ENCODE measurements at places on chromosomes 1 and 21. TPM values are rescaled to one million over a fixed set of nuclear protein-coding genes. Genes with fewer than 3 reads are reported as not detected.

DNA sequence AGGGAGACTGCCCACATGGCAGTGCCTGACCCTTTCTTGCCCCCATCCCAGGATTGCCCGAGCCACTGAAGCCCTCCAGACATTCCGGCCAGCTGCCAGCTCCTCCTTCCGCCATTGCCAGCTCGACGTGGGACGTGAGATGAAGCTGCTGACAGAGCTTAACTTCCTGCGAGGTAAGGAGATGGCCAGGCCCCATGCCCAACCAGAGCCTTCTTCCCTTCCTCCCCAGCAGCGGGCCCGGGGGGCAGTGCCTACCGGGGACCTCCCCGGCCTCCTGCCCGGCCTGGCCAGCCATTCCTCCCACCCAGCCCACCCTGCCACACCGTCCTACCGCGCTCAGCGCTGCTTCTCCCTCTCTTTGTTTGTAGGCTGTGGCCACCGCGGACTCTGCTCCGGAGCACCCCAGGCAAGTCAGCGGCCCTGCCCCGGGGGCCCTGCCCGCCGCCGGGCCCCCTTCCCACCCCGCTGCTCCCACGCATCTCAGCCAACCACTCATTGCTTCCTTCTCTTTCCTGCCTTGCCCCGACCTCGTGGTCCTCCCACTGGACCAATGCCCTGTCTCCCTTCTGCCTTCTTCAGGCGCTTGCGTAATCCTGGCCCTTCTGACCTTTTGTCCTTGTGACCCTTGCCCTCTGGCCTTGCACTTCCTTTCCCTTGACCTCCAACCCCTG is 4.9 kb downstream of the TRIM46 start:
- no peak for DNase-seq

Gene TLCD4
- 0.15 TPM for total RNA-seq

DNA sequence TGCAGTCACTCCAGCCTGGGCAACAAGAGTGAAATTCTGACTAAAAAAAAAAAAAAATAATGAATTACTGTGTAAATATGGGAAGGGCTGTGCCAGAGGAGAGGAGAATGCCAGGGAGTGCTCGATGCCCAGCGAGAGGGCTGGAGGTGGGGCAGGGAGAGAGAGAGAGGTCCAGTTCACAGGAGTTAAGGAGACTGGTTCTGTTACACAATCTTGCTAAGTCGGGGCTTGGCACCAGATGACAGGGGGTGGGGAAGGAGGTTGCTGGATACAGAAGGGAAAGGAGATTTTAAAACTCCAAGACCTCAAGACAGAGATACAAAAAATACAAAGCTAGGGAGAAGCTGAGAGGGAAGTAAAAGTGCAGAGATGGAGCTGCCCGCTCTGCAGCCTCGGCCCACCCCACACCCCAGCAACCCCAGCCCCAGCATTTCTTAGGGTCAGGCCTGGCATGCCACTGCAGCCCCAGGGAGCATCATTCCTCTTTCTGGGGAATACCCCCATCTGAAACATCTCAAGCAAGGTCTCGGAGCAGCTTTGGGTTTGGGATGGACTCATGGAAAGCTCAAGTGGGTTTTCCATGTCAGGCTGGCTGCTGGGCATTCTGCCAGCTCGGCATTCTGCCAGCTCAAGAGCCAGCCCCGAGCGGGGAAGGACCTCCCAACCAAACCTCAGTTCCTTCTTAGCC is 991 bp downstream of the SELENBP1 start:
- DNase-seq, result no peak

DNA sequence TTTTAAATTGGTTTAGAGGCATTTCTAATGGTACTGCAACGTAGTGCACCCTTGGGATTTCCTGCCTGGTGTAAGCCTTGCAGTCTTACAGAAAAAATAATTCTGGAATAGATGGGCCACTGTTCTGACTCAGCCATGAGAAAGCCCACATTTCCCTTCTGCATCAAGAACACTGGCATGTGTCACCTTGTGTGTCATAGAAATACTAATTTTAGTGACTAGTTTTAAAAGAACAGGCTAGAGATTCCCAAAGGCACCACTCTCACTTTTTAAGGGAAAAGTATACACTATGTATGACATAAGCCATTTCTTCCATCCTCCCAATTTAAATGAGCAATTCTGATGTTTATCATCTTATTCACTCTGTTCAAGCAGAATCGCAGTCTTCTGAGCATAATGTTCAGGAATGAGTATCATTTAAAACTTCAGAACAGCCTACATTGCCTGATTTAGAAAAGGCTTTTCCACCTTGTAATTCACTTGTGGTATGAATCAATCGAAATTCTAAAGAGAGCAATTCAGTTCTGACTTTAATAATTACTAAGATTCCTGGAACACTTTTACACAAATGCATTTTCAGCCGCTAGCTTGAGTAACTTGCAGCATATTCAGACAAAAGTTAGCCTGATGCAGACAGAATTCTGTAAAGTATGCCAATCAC is 18.8 kb downstream of the RGS13 start:
- DNase-seq, result peak; percentile 33

GRCh38 chr1:50422946-50423669 is at the start of gene DMRTA2:
Gene DMRTA2, minus strand, starts transcription at chr1:50423443. Its CDS starts 1,907 bp downstream, at chr1:50421536.
- DNase-seq, result no peak

DNA sequence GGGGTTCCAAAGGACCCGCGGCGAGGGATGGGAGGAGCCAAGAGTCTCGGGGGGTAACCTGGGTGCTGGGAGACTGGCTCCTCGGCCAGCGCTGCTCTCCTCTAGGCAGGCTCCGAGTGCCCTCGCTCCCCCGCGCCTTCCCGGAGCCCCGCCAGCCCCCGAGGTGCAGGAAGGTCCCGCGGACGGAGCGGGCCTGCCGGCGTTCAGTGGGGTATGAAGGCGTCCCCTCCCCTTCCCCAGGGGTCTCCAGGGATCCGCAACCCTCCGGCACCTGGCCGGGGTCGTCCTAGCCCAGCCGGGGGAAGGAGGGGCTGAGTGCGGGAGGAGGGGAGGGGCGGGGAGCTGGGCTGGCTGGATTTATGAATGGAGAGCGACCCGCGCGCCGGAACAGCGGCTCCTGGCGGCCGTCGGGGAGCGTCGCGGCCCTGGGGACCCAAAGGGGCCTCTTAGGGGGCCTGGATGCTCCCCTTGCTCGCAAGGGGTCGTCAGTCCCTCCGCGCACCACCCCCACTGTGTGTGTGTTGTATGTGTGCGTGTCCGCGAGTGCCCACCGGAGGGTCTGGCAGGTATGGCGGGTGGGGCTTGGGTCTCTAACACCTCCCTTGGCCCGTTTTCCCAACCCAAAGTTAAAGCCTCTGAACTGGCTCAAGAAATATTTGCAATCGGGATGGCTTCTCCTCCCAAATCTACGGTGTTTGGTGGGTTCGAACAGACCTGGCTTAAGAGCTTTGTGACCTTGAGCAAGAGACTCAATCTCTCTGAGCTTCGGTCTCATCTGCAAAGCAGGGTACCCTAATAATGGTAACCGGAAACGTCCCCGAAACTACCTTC is 642 bp downstream of the HCRTR1 start:
- DNase-seq, result peak; percentile 53

Gene SPRR5
- not detected for total RNA-seq

Gene PCP4
- total RNA-seq, result not detected

Gene RGS18
- 0.19 TPM for total RNA-seq

DNA sequence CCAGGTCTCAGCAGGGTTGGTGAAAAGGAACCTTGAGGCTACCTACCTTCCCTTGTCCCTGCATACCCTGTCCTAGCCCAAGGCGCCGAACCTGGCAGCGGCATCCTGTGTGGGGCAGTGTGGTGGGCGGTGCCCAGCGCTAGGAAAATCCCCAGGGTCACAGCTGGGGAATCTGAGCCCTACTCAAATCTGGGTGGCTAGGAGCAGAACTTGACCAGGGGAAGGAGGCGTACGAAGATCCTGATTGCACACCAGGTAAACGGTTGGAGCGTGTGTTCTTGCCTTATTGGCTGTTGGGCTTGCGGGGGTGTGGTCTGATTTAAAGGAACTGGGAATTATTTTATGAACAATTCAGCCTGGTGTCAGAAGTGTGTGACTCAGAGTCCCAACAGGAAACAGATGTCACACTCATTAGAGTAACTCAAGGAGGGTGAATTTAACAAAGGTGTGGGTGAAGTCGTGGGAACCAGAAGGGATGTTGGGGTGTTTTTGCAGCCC is 118.6 kb downstream of the LRIG2 start:
- DNase-seq, result no peak

- no peak for DNase-seq
Measured at GRCh38 chr1:183302452-183303322, 115.5 kb downstream of the NMNAT2 start.

- DNase-seq, result no peak
Measured at GRCh38 chr1:100455478-100456072, 82.4 kb upstream of the GPR88 start.

GRCh38 chr1:25017436-25018109 is 87.5 kb upstream of the RUNX3 start:
- peak; percentile 47 for DNase-seq

Gene TCHH
- not detected for total RNA-seq

- no peak for DNase-seq
Measured at GRCh38 chr1:171019971-171020370, 70.7 kb upstream of the FMO3 start.

- DNase-seq, result no peak
Measured at GRCh38 chr1:162823771-162824525, 33.4 kb downstream of the HSD17B7 start.

GRCh38 chr1:203528976-203529835 is 35.3 kb downstream of the OPTC start:
- no peak for DNase-seq

- no peak for DNase-seq
Measured at GRCh38 chr1:193070386-193070753, 11.0 kb downstream of the RO60 start.

GRCh38 chr1:12424087-12424529 is 193.9 kb downstream of the DHRS3 start:
- DNase-seq, result no peak

GRCh38 chr1:233316473-233316872 is 11.1 kb upstream of the MAP3K21 start:
- DNase-seq, result no peak

DNA sequence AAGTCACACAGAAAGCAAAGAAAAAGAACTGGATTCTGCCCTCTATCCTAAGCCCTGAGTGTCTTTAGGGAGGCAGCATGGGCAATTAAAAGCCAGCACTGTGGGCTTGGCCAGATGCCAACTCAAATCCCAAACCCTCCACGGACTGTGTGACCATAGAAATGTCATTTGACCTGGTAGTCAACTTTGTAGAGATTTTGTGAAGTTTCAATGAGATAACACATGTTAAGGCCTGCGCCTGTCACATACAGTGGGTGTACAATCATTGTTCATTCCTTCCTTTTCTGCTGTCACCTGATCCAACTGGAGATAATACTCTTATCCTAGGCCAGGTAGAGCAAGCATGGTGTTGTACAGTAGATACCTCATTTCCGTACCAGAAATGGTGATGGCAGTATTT is 54.2 kb downstream of the TMEM53 start:
- no peak for DNase-seq

Gene AADACL3
- total RNA-seq, result not detected

DNA sequence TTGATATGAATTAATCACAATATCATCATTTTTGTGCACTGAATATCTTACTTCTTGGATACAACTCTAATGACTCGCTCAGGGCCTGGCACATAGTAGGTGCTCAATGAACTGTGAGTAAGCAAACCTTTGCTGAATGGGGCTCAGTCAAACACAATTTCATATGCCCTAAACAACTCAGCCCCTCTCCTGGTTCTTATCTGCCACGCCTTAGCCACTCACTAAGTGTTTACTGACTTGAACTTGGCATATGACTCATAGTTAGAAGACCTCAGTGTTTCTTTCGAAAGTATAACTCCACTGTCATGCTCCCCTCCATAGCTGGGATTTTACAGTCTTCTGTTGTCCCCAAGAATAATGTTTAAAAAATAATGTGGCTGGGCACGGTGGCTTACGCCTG is 4.8 kb upstream of the IFNLR1 start:
- DNase-seq, result peak; percentile 67

- no peak for DNase-seq
Measured at GRCh38 chr1:37255868-37256267, 218.5 kb upstream of the ZC3H12A start.

DNA sequence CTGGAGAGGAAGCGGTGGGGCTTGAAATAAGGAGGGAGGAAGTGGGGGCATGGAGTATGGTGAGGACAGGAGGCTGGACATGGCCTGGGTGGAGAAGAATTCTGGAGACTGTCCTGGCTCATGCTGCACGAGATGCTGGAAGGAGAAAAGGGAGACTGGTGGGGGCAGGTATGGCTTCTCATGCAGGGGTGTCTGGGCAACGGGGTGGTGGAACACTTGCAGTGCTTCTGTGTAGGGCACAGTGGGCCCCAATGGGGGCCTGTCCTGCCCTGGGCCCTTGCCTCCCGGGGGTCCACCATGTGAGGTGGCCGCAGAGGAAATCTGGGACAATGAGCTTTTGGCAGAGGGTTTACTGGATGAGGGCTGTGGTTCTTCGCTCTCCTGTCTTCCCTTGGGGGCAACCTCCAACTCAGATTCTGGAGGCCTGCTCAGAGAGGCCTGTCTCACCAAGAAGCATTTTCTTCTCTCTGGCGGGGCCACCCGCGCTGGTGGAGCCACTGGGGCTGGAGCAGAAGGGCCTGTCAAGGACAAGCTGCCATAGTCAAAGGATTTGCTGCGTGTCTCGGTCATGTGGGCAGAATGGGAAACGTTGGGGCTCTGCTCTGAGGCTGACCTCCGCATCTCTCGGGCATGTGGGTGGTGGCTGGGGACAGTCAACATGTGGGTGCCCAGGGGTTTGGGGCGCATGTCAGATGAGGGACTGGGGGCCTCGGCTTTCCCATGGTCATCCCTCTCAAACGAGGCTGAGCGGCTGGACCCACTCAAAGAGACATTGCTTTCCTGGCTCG is 96.9 kb upstream of the EDN2 start:
- no peak for DNase-seq

- no peak for DNase-seq
Measured at GRCh38 chr1:175200678-175201521, 8.3 kb upstream of the KIAA0040 start.

Gene FMO5
- total RNA-seq, result 0.27 TPM

GRCh38 chr1:179021873-179022272 is 3.8 kb upstream of the FAM20B start:
- DNase-seq, result no peak

Gene TATDN3
- 20.7 TPM for total RNA-seq

GRCh38 chr1:21781815-21782348 is 1.1 kb downstream of the USP48 start:
- no peak for DNase-seq

Gene ESRRG
- not detected for total RNA-seq

Gene DSTYK
- total RNA-seq, result 9.0 TPM

GRCh38 chr1:69510026-69510425 is 57.7 kb upstream of the LRRC7 start:
- DNase-seq, result no peak

DNA sequence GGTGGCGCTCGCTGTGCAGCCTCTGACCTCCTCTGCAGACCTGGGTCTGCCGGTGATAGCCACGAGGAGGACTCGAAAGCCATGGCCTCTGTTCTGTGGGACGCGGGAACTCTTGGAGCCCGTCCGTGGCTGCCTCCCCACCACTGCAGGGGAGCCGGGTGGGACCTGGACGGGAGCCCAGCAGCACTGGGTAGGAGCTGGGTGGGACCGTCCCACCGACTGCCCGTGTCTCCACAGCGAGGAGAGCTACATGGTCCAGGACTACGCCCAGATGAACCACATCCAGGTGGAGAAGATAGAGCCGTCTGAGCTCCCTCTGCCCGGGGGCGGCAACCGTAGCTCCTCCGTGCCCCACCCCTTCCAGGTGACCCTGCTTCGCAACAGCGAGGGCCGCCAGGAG is 23.7 kb downstream of the ARHGEF16 start:
- no peak for DNase-seq

GRCh38 chr1:103177108-103177775 is 68.9 kb upstream of the COL11A1 start:
- DNase-seq, result no peak

Gene B3GALT2
- total RNA-seq, result 0.07 TPM

Gene CLDN8
- not detected for total RNA-seq
